ENCODE measurements at places on chromosomes 7 and 10. TPM values are rescaled to one million over a fixed set of nuclear protein-coding genes. Genes with fewer than 3 reads are reported as not detected.

METTL27 gene
- total RNA-seq: 3.1 TPM

CLEC5A gene
- not detected for total RNA-seq

PHKG1 gene
- 0.50 TPM for total RNA-seq

TMEM213 gene
- not detected for total RNA-seq

SFTPA2 gene
- total RNA-seq: not detected

ABCB1 gene
- not detected for total RNA-seq

SUMF2 gene
- 339 TPM for total RNA-seq

GCK gene
- 0.34 TPM for total RNA-seq

HKDC1 gene
- 2.4 TPM for total RNA-seq

TAS2R41 gene
- total RNA-seq: not detected

FUOM gene
- 2.8 TPM for total RNA-seq

PTPN20 gene
- total RNA-seq: 3.4 TPM

PTN gene
- 0.07 TPM for total RNA-seq

Data from nasal cavity respiratory epithelium epithelial cell of viscerocranial mucosa (primary cell).